ENCODE measurements at places on chromosomes 11 and 22.

GRCh38 chr22:40928657-40929056 is 22.5 kb upstream of the RBX1 start:
- DNase-seq, result no peak

- no peak for DNase-seq
Measured at GRCh38 chr11:65432100-65432650, 9.6 kb downstream of the NEAT1 start.

- no peak for DNase-seq
Measured at GRCh38 chr11:43933226-43933607, 9.2 kb upstream of the C11orf96 start.

- no peak for DNase-seq
Measured at GRCh38 chr11:96736601-96737000, 346.8 kb downstream of the JRKL start.

DNA sequence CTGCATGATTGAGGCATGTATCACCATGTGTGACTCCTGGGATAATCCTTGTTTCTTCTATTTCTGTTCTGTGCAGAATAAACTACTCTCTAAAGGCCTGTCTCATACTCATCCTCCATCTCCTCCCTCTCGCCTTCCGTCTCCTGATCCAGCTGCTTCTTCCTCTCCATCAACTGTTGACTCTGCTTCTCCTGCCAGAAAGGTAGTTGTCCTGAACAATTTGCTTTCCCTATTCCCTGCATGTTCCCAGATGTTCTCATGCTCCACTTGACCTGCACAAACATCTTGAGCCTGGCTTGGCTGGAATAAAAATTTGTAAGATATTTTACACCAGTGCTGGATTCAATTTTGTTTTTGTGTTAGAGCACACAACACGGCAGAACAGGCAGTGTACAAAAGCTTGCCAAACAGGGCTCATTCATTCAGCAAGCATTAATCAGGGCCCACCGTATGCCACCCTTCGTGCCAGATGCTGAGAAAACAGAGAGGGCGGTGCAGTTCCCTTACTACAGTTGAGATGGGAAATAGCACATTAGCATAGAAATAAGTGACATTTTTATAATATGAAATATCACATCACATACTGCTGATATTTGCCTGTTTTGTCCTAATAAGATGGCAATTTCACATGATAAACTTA is 133.3 kb upstream of the PARVA start:
- DNase-seq, result no peak

DNA sequence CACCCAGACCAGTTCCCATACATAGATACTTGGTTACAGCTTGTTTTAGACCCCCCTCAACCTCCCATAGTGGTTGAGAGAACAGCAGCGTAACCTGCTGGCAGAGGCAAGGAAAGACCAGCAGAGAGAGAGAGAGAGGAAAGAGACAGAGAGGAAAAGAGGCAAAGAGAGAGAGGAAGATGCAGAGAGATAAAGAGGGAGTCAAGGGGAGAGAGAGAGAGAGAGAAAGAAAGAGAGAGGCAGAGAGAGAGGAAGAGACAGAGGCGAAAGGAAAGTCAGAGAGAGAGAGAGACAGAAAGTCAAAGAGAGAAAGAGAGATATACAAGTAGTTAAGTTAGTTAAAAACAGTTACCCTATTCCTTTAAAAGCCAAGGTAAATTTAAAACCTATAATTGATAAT is 52.5 kb downstream of the NEU3 start:
- DNase-seq, result no peak

DNA sequence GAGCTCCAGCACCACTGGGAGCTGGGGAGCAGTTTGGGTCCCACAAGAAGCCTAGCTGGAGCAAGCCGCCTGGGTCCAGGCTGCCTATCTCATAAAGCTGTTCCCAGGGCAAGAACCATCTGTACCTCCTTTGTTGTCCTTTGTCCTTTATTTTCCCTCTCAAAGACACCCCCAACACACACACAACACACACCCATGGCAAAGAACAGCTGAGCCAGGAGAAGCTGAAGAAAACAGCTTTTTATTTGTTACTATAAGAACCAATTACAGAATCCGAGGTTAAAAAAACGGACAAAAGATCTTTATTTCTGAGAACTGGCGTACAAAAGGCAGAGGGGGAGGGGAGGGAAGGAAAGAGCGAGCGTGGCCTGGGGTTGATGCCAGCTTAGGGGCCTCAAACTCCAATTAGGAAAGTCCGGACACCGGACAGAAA is 1.7 kb upstream of the TUT1 start:
- DNase-seq, result no peak

GRCh38 chr22:38074181-38075104 is 9.5 kb downstream of the SLC16A8 start:
- no peak for DNase-seq

DNA sequence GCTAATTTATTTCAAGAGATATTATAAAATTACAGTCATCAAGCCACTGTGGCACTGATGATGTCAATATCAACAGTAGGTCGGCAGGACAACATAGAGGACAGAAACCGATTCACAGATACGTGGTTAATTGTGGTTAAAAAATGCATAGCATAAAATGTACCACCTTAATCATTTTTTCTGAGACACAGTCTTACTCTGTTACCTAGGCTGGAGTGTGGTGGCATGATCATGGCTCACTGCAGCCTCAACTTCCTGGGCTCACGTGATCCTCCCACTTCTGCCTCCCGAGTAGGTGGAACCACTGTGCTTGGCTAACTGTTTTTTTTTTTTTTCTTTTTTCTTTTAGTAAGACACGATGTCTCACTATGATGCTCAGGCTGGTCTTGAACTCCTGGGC is 21.0 kb upstream of the TOLLIP start:
- DNase-seq, result no peak

DNA sequence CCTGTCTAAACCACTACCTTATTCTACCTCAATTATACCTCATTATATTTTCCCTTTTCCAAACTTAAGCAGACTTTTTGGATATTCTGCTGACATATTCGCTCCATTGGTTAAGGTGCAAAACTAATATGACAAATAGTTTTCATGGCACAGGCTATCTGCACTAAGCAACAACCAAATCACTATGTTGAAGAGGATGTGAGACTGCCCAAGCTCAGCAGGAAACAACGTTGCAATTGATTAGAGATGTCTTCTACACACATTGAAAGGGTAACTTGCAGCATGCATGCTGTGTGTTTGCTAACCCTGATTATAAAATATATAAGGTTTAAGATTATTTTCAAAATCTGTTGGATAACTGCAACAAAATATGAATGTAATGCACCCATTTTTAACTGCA is 61.6 kb downstream of the STK33 start:
- no peak for DNase-seq

DNA sequence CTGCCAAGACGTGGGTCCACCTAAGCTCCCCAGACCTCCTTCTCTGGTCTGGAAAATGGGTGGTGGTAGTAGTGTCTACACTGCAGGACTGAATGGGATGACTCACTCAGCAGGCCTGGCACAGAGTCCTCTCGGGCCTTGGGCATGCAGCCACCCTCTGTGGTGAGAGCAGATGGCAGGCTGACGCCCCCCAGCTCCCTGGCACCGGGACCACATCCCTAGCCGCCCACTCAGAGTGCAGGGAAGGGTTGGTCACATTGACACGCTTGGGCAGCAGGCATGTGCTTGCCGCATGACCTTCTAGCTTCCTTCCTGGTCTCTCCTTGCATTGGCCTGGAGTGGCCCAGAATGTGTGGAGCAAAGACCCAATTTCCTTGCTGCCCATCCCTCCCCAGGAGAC is 30.7 kb upstream of the PRODH start:
- DNase-seq, result no peak

DNA sequence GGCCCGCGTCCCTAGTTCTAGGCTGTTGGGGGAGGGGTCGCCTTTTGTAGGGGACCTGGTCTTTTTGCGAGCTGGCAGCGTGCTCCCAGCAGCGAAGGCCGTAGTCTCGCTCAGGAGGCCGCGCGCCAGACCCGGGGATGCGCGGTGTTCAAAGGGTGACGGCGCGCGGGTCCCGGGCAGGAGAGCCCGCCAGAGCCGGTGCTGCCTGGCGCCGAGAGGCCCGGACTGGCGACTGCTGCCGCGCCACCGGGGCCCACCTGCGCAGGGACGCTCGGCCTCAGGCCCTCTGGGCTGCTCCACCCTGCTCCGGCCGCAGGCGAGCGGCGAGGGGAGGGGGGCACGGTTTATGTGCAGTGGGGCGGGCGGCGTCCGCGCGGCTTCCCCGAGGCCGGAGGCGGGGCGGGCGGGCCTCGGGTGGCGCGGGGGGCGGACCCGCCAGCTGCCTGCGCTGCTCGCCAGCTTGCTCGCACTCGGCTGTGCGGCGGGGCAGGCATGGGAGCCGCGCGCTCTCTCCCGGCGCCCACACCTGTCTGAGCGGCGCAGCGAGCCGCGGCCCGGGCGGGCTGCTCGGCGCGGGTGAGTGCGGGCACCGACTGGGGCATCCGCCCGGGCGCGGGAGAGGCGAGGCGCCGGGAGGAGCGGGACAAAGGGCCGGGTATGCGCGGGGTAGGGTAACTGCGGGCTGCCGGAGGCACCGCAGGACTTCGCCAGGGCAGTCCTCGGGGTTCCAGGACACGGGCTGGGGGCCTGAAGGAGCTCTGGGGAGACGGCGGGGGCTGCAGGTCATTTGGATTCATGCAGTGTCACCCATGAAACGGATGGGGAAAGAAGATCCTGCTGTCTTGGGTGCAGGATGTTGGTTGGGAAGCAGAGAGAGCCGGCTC is at the start of gene PRSS23:
PRSS23 (plus strand) TSS at position 467 of the 884 bp plus-strand sequence. CDS start 7,102 bp downstream, outside the sequence.
- peak; percentile 2 for DNase-seq

- DNase-seq, result no peak
Measured at GRCh38 chr11:130471731-130472433, 23.4 kb downstream of the ADAMTS15 start.

- no peak for DNase-seq
Measured at GRCh38 chr11:113572136-113572735, 97.0 kb upstream of the DRD2 start.

- no peak for DNase-seq
Measured at GRCh38 chr11:14973621-14974514, 1.7 kb upstream of the CALCA start.

DNA sequence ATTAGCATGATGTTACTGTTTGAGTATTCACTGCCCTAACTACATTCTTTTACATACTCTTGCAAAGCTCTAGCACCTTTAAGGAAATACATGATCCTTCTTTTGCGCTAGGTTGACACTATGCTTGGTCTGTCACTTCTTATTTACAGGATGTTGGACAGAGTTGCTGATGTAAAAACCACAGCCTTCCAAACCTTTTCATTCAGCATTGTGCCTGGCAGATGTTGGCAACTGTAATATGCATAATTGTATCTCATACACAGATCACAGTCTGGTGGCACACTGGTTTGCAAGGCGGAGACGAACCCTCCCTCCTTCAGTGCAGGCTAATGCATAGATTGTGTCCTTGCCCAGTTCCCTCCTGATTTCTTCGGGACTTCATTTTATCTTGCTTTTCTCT is 224.1 kb downstream of the SNX19 start:
- no peak for DNase-seq

GRCh38 chr11:396948-397548 is 3.0 kb downstream of the PKP3 start:
- no peak for DNase-seq

DNA sequence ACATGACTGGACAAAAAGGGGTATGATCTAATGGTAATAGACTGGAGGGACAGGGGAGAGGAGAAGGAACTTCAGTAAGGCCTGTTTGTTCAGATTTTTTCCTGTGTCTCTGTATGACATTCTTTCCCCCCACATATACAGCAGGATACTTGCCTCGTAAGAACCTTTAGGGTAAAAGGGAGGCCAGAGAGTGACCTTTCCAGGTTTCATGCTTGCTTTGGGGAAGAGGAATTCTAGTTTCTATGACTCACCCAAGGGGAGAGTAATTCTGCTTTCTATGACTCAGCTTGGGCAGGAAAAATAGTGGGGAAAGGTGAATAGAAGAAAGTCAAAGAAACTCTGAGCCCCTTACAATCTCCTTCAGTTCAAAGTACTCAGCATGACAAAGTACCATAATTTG is 457.0 kb downstream of the DLG2 start:
- DNase-seq, result no peak
